ENCODE measurements at places on chromosomes 2 and 18.
A peak's percentile ranks its signal among the peaks of the same experiment; 100 is the strongest.

DNA sequence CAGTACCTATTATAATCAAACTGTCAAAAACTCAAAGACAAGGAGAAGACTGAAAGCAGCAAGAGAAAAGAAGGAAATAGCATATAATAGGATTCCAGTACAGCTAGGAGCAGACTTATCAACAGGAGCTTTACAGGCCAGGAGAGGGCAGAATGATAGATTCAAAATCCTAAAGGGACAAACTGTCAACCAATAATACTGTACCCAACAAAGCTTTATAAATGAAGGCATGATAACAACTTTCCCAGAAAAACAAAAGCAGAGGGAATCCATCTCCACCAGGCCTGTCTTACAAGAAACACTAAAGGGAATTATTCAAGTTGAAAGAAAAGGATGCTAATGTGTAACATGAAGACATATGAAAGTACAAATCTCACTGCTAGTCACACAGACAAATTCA, 42.0 kb downstream of the PDE1A start:
- DNase-seq, result no peak

- DNase-seq, result no peak
Measured at GRCh38 chr2:25514043-25514637, 159.2 kb downstream of the DTNB start.

DNA sequence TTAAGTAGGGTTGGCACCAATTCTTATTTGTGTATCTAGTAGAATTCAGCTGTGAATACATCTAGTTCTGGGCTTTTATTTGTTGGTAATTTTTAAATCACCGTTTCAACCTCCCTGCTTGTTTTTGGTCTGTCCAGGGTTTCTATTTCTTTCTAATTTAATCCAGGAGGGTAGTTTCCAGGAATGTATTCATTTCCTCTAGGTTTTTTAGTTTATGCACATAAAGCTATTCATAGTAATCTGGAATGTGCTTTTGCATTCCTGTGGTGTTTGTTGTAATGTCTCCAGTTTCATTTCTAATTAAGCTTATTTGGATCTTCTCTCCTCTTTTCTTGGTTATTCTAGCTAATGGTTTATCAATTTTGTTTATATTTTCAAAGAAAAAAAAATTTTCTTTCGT, 1361.8 kb upstream of the DDX18 start:
- no peak for DNase-seq

DNA sequence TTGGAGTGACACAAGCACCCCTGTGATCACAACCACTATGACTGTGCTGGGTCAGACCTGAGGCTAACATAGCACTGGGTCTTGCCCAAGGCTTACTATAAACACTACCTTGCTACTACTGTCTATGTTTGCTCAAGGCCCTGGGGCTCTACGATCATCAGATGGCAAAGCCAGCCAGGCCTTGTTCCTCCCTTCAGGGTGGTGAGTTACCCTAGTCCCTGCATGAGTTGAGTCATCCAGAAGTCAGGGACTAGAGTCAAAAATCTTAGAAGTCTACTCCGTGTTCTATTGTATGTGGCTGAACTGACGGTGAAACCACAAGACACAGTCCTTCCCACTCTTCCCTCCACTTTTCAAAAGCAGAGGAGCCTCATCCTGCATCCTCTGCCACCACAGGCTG, 551.2 kb upstream of the FSIP2 start:
- DNase-seq, result no peak

- DNase-seq, result no peak
Measured at GRCh38 chr2:105787376-105788318, 42.9 kb downstream of the NCK2 start.

DNA sequence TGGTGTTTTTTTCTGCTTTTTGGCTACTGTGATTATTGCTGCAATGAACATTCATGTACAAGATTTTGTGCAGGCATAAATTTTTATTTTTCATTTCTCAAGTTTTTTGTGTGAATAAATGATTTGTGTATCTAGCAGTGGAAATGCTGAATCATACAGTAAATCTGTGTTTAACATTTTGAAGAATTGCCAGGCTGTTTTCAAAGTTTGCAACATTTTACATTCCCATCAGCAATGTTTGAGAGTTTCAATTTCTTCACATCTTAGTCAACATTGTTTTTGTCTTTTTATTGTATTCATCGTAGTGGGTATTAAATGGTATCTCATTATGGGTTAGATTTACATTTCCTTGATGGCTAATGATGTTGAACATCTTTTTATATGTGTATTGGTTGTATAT, 98.8 kb upstream of the RBMS1 start:
- DNase-seq, result no peak

GRCh38 chr2:144548532-144549191, 28.7 kb upstream of the ZEB2 start:
- DNase-seq, result no peak

DNA sequence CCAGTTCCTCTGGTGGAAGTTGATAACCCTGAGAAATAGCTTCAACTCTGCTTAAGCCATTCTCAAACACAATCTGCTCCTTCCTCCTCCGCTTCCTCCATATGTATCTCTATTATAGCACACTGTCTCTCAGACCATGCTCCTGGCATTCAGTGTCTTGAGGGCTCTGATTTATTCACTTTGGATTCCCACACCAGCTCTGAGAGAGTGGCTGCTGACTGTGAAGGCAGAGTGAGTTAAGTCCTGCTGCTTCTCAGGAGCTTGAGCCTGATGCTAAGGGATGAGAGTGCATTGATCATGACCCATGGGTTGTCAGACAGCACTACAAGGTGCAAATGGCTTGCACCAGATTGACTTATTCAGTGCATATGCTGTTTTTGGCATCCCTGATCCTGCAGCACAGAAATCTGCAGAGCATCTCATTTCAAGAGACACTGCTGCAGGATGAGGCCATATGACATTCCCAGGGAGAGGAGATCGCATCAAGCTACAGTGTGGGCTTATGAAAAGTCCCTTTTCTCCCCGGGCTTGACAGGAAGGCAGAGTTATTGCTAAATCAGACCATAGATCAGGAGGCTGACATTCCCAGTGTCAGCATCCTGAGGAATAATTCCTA, 500.5 kb upstream of the RAB6C start:
- no peak for DNase-seq

DNA sequence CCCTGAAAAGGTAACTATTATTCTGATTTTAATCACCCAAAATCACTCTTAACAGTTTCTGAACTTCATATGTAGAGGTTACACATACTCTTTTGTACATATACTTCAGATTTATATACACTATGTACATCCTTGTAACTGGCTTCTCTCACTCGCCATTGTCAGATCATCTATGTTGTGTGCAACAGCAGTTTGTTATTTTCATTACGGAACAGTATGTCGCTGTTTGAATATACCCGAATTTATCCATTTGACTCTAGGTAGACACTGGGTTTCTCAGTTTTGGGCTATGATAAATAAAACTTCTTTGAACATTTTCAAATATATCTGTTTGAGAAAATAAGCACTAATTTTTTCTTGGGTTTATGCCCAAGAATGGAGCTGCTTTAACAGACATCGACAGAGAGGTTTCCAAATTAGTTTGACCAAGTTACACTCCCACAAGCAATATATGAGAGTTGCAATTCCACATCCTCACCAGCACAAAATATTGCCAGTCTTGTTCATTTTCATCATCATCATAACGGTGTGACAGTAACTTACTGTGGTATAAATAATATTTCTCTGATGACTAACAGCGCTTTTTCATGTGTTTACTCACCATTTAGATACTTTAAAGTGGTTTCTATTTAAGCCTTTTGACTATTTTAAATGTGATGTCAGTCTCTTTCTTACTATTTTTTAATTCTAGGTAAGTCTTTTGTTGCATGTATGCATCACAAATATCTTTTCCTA, 80.9 kb downstream of the SMC6 start:
- DNase-seq, result peak; percentile 79

- DNase-seq, result peak; percentile 53
Measured at GRCh38 chr2:118046634-118047210, 32.9 kb upstream of the CCDC93 start.

GRCh38 chr2:117956036-117956796, 57.7 kb downstream of the CCDC93 start:
- DNase-seq, result peak; percentile 28
